ENCODE measurements at places on chromosomes 11 and 22.

- DNase-seq, result no peak
Observed at GRCh38 chr11:26904132-26904531, 89.8 kb upstream of the FIBIN start.

GRCh38 chr11:62340269-62340901 lies 3.1 kb downstream of the ASRGL1 start:
- peak; percentile 12 for DNase-seq

GRCh38 chr22:50606165-50606945 lies 5.8 kb downstream of the MAPK8IP2 start:
- no peak for DNase-seq

- no peak for DNase-seq
Observed at GRCh38 chr11:74493791-74494630, 487 bp upstream of the LIPT2 start.

DNA sequence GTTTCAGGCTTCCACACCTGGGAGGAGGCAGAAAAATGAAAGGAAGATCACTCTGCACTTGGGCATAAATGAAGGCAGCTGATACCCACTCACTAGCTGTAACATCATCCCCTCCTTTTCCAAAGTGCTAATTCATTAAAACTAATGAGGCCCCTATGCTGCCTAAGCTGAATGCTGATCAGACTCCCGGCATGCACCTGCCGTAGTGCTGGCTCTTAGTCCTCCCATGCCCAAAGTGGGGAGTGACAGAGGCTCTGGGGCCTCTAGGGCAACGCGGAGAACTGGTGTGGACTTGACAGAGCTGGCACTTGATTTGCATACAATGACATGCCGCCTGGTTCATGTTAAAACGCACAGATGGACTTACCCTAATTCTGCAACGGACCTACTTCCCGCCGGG lies 96.5 kb upstream of the NCAM1 start:
- no peak for DNase-seq

DNA sequence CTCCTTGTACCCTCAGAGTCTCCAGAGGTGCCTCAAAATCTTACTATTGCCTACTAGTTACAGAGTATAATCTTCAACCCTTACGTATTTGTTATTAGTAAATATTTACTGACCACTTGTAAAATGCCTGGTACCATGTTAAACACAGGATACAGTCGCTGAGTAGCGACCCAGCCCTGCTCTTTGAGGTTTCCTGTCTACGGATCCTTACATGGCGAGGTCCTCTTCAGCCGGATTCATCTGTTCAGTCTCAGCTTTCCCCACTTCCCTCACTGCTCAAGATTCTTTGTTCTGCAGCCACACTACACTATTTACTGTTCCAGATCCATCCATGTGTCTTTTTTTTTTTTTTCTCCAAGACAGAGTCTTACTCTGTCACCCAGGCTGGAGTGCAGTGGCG lies 13.2 kb upstream of the TTC36 start:
- DNase-seq, result no peak

GRCh38 chr11:11288972-11289616 lies 64.0 kb downstream of the CSNK2A3 start:
- DNase-seq, result no peak

DNA sequence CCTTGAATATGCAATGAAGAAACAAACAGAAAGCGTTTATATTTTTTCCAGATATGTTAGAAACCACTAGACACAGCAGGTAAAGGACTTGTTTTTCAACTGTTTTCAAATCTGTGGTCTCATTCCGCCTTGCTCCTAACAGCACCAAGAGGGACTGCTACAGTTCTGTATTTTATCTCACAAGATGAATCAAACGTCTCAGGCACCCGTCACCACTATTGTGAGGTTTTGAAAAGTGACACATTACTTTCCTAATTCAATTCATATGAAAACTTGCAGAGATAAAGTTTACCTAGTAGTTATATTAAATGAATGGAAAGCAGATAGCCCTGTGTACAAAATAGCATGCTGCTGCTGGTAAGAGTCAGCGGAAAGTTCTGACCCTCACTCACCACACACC lies 386.3 kb downstream of the ETS1 start:
- no peak for DNase-seq

DNA sequence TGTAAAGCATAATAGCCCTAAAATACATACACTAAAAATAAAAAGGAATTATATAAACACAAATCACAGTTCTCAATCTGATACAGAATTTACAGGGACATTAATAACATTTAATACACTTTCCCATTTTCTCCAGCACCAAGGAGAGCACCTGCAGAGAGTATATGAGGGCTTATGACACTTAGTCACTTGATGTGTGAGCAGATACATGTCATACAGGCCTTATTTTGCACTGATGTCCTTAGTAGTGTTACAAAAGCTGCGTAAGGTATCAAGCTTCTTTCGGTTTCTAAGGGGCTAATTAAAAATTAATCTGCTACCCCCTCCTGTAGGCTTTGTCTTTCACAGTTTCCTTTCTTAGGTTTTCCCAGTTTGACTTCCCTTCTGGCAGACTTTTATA lies 61.3 kb downstream of the TRIM44 start:
- no peak for DNase-seq

DNA sequence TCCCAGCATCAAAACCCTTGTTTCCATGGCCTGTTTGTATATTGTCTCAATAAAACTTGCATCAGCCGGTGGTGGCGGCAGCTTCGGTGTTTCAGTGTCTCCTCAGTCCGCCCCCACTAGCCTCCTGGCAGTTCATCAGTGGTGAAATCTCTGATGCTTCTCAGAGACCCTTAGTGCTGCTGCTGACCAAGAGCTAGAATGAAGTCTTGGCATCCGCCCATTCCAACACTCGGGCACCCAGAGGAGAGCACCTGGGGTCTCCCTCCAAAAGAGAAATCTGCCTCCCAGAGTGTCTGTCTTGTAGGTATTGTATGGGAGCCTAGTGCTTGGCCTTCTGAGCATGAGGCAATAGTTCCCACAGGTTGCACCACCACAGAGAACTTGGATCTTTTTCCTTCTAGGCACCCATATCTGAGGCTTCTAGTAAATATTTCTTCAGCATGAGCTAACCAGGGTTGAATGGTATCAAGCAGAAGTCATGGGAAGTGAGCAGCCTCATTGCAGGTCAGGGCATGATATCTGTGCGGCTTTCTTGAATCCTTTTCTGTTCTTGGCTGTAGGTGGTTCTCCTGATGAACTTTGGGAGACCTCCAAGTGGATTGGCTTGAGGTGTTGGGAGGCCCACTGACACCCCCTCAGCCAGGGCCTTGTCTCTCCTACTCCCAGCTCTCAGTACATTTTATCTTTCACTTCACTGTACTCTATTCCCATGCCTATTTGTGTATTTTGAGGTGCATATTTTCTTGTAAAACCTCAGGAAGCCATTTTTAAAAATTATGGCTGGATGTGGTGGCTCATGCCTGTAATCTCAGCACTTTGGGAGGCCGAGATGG lies 13.2 kb upstream of the AIFM3 start:
- DNase-seq, result no peak

DNA sequence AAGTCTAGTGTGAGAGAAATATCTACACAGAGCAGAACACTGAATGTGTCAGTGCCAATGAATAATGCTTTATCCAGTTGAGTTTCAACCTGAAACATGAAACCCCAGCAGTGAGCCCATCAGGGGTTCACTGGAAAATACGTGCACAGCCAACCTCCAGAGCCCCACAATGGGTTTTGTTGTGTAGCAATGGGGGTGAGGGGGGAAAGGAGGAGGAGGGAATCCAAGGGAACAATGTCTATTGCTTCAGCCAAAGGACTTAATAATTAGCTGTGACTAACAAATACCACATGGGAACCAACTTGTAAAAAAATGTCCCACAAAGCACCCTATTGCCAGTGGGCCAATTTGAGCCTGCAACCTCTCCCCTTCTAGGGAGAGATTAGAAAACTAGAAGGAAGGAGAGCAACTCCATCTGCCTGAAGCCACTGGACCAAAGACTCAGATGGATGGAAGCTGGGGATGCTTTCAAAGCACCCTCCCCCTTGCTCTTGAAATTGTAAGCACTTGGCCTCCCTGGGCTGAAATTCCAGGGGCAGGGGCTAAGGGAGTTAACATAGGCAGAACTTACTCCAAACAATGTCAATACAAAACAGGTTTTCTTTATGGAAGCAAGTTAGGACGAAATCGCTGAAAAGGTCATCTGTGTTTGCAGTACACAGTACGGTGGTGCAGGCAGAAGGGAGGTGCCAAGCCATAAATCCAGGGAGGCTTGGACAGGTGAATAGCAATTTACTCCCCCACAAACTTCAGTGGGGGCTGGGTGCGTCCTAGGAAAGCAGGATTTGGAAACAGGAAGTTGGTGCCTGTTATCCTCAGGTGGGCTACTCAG lies 99.8 kb downstream of the ARL14EP start:
- no peak for DNase-seq

DNA sequence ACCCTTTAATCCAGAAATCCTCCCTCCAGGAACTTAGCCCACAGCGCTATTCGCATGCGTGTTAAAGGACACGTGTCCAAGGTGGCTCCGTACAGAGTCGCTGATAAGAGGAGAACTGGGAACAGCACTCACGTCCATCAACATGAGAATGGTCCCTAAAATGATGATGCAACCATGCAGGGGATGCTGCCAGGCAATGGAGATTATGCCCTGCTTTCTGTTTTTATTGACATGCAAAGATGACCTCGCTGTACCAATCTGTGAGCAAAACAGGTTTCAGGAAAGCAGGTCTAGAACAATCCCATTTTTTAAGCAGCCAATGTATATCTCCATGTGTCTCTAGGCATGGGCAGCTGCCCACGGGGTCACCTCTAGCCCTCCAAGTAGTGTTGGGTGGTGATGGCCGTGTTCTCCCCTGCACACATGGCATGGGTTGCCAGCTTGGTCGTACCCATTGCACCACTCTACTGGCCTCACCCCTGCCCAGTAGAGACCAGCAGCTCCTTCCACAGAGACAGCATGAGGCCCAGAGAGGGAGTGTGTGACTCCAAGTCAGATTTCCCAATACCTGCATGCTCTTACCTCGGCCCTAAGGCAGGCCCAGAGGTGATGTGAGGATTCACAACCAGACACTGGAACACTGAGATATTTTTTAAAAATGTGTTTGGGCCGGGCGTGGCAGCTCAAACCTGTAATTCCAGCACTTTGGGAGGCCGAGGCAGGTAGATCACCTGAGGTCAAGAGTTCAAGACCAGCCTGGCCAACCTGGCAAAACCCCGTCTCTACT lies 68.3 kb upstream of the LINC01488 start:
- no peak for DNase-seq

DNA sequence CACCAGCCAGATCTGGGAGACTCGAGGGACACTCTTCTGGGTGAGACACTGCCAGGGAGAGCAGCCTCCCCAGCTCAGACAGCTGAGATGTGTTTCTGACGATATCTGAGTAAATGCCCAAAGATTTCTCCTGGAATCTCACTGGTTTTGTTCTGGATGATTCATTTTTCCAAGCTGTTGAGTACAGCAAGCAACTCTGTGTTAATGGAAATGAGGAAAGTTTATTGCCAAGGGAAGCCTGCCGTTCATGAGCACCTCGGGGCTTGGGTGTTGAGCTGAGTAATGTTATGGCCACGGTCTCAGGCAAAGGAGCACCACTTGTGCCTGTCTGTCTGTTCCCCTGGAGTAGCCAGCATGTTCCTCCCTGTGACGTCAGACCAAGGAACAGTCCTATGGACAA lies 1132.4 kb downstream of the BRD1 start:
- DNase-seq, result no peak

DNA sequence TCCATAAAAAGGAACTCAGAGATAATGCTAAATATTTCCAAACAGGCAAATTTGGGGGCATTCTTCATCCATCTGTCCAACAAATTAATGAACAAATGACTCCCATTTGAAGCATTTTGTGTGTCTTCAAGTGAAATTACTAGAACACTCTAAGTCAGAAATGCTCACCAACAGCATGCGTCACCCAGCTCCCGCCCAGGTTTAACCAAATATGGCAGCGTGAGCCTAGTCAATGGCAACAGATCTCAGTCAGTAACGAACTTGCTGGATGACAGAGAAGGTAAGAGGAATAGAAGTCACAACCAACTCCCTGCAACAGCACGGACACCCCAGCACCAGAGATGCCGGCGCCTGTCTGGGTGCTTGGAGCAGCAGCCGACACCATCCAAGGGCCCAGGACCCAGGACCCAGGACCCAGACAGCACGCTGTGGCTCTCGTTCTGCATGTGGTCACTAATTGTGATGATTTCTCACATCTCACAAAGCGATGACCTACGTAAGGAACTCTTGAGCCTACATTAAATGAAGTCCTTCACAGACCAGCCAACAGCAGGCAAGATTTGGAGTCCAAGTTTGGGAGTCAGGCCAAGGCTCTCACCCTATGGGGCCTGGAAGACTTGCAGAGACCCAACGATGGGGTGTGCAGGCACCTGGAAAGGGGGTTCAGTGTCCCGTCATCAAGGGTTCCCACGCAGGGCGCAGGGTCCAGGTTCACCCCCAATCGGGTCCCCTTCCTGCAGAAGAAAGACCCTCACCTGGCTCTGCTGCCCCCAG lies 556.9 kb downstream of the BRD1 start:
- no peak for DNase-seq

GRCh38 chr11:125165111-125165842 lies 726 bp downstream of the PKNOX2 start:
- DNase-seq, result no peak

GRCh38 chr11:34174412-34175041 lies 69.1 kb downstream of the NAT10 start:
- peak; percentile 83 for DNase-seq

DNA sequence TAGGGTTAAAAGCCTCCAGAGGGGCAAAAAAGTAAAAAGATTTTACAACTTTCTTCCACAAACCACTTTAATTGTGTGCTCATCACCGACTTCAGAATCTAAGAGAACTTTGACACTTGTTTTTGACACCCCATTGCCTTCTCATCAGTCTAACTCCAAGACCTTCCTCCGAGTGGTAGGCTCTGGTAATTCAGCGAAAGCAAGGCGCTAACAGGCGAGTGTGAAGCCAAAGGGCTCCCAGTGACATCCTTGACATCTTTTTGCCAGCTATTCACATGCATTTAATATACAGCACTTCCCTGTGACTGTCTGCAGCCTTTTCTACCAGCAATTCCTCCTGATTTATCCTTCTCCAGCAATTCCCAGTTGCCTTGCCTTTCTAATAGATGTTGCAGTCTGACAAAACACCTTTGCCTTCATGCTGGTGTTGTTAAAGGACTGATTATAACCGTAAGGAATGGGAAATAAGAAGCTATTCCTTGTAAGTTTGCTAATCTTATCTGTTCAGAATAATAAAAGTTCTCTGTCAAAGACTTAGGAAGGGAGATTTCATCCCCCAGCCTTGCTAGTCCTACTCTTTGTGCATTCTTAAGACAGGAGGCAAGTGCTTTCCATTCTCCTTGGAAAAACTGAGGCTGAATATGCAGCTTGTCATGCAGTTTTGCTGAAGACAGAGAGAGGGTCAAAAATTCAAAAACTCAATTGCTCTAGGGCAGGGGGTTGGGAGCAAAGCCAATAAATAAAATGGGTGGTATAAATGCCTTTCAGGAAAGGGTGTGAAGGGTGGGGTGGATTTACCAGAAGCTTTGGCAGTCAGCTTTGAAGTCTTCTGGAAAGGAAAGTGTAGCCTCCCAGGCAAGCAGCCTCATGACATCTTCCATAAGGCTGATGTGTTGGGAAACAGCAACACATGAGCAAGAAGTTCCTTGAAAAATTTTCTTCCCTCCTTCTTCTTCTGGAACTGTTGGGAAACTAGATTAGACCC lies 39.1 kb downstream of the SNX19 start:
- DNase-seq, result no peak
